Lower leg skin (tissue), 4 donors: ENCODE measurements at places on chromosomes 3 and 15. TPM values are rescaled to one million over a fixed set of nuclear protein-coding genes. Genes with fewer than 3 reads are reported as not detected.

The LOXL1 gene
- total RNA-seq: 8.2 TPM

The RPL14 gene
- 555 TPM for total RNA-seq

The GRAMD1C gene
- 28.4 TPM for total RNA-seq

DNA sequence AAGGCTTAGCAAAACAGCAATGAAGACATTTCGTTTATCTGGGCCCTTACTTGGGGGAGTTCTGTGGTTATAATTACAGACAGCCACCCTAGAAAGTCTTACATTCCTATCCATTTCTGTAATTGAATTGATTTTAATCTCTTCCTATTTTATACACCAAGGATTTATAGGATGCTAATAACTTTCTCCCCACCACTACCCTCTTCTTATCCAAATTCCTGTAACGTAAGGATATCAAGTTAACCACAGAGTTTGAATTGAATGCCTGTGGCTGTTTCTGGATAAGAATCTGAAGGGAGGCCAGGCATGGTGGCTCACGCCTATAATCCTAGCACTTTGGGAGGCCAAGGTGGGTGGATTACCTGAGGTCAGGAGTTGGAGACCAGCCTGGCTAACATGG, 78.6 kb downstream of the MLH1 start:
- DNase-seq: no peak

GRCh38 chr15:60195611-60196010, 191.5 kb downstream of the FOXB1 start:
- no peak for DNase-seq

DNA sequence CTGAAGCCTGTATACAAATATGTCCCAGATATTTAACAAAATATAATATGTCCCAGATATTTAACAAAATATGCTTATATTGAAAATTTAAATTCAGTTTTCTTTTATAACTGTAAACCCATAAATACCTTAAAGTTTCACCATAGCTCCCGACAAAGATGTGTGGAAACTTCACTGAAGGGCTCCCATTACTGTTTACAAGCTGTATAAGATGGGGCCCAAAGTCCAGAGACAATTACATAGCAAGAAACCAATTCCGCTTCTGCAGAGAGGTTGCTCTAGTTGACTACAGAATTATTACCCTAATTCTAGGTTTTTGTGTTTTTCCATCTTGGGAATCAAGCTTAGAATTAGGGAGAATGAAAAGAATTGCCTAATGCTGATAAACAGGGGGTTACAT, 102.6 kb upstream of the EPHA6 start:
- no peak for DNase-seq

- no peak for DNase-seq
Observed at GRCh38 chr3:36784138-36784635, 19.8 kb upstream of the DCLK3 start.

GRCh38 chr3:122362026-122362425, 21.0 kb downstream of the MIX23 start:
- DNase-seq: no peak
